Stimulated activated CD4-positive, alpha-beta T cell treated with anti-CD3 and anti-CD28 coated beads, Interleukin-4, amount 100 ng/mL, for 48 hours (primary cell): ENCODE measurements at places on chromosomes 16 and 17.

- no peak for DNase-seq
These were observed 5.8 kb downstream of the KRTAP29-1 start for GRCh38 chr17:41296846-41297245.

- peak; percentile 54 for DNase-seq
These were observed 122.3 kb downstream of the CDK5R1 start for GRCh38 chr17:32609085-32609484.

DNA sequence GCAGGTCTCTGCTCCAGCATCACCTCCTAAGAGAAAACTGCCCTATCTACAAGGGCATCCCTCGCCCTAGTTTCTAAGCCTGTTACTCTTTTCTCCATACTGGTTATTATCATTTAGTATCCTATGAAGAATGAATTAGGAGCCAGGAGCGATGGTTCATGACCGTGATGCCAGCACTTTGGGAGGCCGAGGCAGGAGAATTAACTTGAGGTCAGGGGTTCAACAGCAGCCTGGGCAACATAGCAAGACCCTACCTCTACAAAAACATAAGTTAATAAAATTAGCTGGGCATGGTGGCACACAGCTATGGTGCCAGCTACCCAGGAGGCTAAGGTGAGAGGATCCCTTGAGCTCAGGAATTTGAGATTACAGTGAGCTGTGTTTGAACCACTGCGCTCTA, 7.2 kb downstream of the EARS2 start:
- DNase-seq = no peak

- no peak for DNase-seq
These were observed 62.8 kb upstream of the ADCY9 start for GRCh38 chr16:4179020-4179419.

DNA sequence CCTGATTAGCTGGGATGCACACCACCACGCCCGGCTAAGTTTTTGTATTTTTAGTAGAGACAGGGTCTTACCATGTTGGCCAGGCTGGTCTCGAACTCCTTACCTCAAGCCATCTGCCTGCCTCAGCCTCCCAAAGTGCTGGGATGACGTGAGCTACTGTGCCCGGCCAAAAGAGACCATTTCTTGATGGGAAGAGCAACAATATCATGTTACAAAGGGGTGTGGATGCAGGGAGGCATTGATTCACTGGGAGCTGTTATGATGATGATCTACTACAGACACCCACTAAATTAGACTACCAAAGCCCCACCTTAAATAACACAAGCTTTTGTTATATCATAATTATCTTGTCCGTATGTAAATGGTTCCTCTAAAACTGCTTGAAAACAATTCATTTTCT, 81.4 kb upstream of the PSMD7 start:
- DNase-seq = no peak

GRCh38 chr16:81035975-81036750, 521 bp downstream of the ATMIN start:
- DNase-seq = peak; percentile 28

DNA sequence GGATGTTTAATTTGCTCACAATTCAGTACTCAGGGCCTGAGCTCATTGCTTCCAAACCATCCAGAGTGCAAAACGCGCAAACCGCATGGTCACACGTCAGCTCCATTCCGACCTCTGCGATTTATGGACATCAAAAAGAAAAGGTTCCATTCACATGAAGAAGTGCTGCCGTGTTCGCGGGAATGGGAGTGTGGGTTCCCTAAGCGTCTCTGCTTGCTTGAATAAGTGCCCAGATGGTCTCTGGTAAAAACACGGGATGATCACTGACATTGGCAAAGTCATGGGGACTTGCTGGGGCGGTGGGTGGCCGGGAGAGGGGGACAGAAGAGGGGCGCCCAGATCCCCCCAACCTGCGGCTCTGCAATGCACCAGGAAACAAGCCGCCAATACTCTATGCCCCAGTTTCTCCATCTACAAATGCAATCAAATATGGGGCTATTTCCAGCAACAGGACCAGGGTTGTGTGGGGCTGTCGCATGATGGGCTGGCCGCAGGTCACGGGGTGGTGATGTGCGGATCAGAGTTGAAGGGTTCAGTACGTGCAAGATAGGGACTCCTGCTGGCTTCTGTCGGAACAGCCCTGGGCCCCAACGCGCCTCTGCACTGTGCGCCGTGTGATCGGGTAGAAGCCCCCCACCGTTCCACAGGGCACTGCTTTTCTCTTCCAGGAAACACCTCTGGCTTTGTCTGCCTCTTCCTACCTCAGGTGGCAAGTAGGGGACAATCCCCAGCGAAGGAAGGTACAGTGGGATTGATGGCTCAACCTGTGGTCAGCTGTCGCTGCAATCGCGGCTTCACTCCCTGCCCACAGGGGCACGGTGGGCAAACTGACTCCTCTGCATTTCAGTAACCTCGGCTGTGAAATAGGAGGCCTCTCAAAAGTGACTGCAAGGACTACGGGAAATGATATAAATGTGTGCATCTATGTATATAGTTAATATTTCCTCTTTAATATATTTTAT, 11.2 kb downstream of the FOXF1 start:
- no peak for DNase-seq
